Naive thymus-derived CD8-positive, alpha-beta T cell (primary cell): ENCODE measurements at places on chromosomes 11 and 22. TPM values are rescaled to one million over a fixed set of nuclear protein-coding genes. Genes with fewer than 3 reads are reported as not detected.

GRCh38 chr11:135002236-135002635 is 590.2 kb upstream of the B3GAT1 start:
- DNase-seq, result no peak

Gene TYR
- not detected for total RNA-seq

GRCh38 chr11:86765203-86765602 is 35.1 kb upstream of the PRSS23 start:
- no peak for DNase-seq

DNA sequence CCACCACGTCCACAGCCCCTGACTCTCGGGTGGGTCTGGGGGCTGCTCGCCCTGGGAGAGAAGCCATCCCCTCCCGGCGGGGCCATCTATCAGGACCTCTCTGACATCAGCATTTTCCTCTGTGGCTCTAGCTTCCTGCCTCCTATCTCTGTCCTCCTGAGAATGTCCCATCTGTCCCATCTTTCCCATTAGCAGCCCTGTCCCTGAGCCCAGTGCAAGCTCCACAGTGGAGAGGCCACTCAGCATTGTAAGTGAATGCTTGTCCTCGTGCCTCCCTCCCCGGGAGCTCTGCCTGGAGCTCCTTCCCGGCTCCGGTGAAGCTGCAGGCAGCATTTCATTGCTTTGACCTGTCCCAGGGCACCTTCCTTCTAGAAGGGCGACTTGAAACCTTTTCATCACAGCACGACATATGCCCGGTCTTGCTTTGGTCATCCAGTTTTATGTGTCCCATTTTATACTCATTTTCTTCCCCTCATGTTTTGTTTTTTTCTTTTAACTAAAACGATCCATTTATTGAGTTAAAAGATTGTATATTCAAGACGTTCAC is 49.7 kb downstream of the RTN4R start:
- DNase-seq, result no peak

GRCh38 chr11:102046841-102047240 is 396 bp upstream of the CFAP300 start:
- no peak for DNase-seq

Gene PTPMT1
- 19.1 TPM for total RNA-seq

Gene APOA4
- not detected for total RNA-seq

Gene BTBD18
- 0.30 TPM for total RNA-seq

GRCh38 chr11:120404495-120404894 is 68.3 kb downstream of the ARHGEF12 start:
- no peak for DNase-seq

DNA sequence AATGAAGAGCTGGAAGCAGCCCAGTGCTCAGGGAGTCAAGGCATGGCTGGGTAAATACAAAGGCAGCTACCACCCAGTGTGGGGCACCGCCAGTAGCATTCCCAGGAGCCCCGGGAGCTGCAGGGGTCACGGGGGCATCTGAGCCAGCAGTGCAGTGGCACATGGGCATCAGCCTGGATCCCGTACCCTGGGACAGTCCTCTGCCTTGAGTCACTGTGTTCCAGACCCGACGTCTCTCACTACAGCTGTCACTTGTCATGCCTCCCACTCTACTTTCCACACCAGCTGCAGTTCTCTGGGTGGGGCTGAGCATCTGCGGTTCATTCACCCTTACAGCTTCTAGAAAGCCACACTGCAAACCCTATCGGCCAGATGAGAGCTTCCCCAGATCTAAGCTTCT is 29.6 kb downstream of the DHCR7 start:
- no peak for DNase-seq

- DNase-seq, result no peak
Measured at GRCh38 chr11:103947546-103947919, 88.9 kb upstream of the DDI1 start.

DNA sequence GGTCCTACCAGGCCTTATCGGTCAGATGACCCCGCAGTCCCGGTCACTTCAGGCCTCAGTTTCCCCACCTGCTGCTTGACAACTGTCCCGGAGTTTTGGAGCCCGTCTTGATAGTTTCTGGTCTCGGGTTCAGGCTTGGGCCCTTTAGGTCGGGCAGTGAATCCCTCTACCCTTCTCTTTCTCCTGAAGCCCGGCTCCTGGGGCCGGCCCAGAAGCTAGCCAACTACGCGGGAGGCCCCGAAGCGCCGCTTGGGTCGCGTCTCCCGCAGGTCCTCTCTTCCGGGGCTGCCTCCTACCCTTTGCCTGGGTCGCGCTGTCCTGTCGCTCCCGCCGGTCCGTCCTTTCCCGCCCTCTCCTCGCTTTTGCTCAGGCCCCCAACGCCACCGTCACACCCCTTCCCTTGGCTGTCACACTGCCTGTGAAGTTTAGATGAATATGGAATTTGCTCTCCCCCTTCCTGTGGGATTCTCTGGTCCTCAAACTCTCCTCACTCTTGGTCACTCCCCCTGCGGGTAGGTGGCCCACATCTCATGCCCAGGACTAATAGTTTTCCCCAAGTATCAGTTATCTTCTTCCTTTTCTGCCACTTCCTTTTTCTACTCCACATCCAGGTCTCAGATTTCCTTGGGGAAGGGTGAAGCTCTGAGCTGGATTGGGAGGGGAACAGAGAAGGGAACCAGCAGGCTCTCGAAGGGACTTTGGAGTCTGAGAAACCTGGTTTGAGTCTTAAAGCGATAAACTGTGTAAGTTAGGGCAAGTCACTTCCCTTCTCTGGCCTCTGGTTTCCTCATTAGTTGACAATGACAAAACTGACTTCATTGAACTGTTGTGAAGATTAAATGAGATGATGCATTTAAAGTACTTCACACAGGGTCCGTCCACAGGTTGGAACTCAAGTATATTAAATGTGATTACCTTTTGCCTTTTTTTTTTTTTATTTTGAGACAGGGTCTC is 790 bp downstream of the RAB1B start:
- no peak for DNase-seq

- DNase-seq, result no peak
Measured at GRCh38 chr22:17945156-17945887, 79.0 kb downstream of the MICAL3 start.

GRCh38 chr22:46007003-46007847 is 30.3 kb upstream of the WNT7B start:
- DNase-seq, result no peak

DNA sequence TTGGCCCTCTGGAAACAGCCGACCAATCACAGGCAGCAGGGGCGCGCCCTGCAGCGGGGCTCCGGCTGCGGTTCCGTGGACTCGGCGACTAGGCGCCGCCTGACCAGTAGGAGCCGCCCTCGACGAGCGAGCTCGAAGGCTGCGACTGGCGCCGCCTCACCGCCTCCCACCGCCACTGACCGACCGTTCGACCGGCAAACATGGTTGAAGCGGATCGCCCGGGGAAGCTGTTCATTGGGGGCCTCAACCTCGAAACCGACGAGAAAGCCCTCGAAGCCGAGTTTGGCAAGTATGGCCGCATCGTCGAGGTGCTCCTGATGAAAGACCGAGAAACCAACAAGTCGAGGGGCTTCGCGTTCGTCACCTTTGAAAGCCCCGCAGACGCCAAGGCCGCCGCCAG is at the start of gene RBMXL2:
Gene RBMXL2 (plus strand): TSS at position 78 of the 400 bp plus-strand sequence. CDS start 123 bp downstream, at position 201.
- DNase-seq, result no peak

Gene BAIAP2L2
- total RNA-seq, result 2.2 TPM

DNA sequence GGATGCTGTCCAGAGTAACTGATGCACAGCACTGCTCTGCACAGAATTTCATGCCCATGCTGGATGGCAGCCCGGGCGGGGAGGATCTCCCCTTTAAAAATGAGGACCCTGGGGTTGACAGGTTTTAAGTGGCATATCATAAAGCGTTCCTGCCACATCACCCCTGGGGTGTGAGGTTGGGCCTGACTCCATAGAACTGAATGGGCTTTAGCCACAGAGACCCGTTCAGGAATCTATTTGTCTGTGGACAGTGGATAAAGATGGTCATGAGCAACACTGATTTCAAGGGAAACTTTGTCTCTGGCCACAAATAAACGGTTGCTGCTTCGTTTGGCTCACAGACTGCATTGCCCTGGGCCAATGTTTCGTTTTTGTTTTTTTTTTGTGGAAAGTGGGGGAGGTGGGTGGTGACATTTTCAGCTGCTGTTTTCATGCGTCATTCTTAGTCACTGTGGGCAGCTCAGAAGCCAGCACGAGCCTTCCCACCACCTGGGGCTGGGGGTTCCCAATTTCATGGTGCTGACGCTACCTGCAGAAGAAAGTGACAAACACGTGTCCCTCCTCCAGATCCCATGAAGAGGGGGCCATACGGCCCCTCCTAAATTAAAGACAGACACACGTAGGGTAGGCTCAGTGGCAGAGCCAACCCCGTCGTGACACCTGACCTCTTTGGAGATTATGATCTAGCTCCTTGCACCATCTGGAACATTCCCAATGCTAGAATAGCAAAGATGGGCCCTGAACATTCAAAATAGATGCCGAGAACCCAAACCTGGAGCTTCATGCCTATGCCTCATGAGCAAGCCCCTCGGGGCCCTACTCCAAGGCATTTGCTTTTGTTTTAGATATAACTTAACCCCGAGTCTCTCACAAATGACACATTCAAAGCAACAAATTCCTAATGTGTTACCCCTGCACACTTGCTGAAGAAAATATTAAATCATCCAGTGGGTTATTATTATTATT is 54.8 kb upstream of the PHF21B start:
- no peak for DNase-seq

DNA sequence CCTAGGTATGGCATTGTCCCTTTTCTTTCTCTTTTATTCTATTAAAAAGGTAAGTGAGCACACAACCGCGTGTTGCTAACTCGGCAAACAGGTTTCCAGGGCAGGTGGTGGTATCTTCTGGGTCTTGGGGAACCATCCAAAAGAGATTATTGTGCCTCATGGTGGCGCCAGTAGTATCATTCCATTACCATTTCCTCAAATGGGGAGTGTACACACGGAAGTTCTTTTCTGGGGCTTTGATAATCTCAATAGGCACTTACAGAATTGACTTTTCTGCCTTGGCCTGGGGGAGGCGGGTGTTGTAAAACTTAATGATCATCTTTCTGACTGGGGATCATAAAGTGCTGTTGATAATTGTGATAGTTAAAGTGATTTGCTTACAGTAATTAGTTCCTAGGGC is 234.1 kb downstream of the KIRREL3 start:
- no peak for DNase-seq

- DNase-seq, result no peak
Measured at GRCh38 chr11:75554258-75555022, 7.6 kb upstream of the SERPINH1 start.

Gene RAC2
- total RNA-seq, result 295 TPM

DNA sequence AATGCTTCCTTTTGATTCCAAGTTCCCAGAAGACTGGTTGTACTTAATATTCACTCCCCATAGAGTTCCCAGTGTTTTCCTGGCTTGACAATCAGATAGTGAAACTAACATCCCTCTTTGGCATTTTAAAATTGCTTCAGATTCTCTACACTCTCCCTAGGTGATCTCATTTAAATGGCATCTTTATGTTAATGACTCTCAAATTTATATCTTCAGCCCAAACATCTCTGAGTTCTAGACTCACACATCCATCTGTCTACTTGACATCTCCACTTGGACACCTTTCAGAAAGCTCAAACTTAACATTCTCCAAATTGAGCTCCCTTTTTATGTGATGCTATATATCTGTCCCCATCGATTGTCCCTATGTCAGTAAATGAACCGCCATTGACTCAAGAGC is 232.0 kb downstream of the NTM start:
- no peak for DNase-seq

Gene IL17RA
- total RNA-seq, result 78.6 TPM

DNA sequence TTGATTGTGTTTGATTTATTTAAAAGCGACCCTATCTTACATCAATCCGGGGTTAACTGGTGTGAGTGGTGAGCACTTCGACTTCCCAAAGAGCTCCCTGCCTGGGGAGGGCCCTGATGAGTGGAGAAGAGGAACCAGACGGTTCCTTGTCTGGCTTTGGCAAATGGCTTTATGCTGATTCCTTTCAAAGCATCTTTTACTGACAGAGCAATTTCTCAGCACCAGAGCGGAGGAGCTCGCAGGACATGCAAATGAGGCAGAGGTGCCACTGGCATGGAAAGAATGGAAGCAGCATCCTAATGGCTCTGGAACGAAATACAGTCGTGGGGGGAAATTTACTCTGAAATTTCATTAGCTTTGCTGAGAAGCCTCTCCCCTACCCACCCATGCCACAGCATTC is 410.9 kb upstream of the B3GAT1 start:
- no peak for DNase-seq
